ENCODE measurements at places on chromosomes 7 and 10.
A peak's percentile ranks its signal among the peaks of the same experiment; 100 is the strongest.

GRCh38 chr7:157113607-157114006, 25.1 kb upstream of the UBE3C start:
- H3K36me3 ChIP-seq = no peaks in the 10 kb centered on the region
- H3K27me3 ChIP-seq = no peaks in the 10 kb centered on the region
- no peak overlapping the region for H3K27ac ChIP-seq
- no peak overlapping the region for H3K4me3 ChIP-seq
- no peak for DNase-seq
- H3K4me1 ChIP-seq = no peaks in the 10 kb centered on the region

- peak overlapping the region; percentile 90 for H3K27ac ChIP-seq
- no peaks in the 10 kb centered on the region for H3K36me3 ChIP-seq
- DNase-seq = no peak
Measured at GRCh38 chr10:103792547-103792946, 62.8 kb downstream of the SH3PXD2A start.

GRCh38 chr10:50874723-50875122, 10.7 kb downstream of the A1CF start:
- DNase-seq = no peak
- no peak overlapping the region for H3K27ac ChIP-seq
- no peaks in the 10 kb centered on the region for H3K4me1 ChIP-seq
- H3K27me3 ChIP-seq = no peaks in the 10 kb centered on the region
- no peaks in the 10 kb centered on the region for H3K36me3 ChIP-seq
- no peak overlapping the region for H3K4me3 ChIP-seq

DNA sequence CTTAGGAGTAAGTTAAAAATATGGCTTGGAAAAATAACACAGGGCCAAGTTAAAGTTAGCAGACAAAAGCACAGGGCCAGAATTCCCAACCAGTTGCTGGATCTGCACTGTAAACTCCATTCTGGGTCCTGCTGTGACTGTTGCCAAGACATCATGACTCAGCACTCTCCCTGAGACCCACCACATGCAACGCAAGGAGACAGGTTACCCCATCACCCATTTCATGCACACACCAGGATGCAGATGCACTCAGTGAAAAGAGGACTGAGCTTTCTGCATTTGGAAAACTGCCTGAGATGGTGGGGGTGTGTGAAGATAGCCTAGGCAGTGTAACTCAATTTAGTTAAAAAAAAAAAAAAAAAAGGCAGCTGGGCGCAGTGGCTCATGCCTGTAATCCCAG, 97.6 kb upstream of the ZNF438 start:
- peaks cover 10% of the 10 kb centered on the region for H3K4me1 ChIP-seq
- no peak overlapping the region for H3K4me3 ChIP-seq
- H3K27me3 ChIP-seq = no peaks in the 10 kb centered on the region
- no peak for DNase-seq
- H3K36me3 ChIP-seq = no peaks in the 10 kb centered on the region

DNA sequence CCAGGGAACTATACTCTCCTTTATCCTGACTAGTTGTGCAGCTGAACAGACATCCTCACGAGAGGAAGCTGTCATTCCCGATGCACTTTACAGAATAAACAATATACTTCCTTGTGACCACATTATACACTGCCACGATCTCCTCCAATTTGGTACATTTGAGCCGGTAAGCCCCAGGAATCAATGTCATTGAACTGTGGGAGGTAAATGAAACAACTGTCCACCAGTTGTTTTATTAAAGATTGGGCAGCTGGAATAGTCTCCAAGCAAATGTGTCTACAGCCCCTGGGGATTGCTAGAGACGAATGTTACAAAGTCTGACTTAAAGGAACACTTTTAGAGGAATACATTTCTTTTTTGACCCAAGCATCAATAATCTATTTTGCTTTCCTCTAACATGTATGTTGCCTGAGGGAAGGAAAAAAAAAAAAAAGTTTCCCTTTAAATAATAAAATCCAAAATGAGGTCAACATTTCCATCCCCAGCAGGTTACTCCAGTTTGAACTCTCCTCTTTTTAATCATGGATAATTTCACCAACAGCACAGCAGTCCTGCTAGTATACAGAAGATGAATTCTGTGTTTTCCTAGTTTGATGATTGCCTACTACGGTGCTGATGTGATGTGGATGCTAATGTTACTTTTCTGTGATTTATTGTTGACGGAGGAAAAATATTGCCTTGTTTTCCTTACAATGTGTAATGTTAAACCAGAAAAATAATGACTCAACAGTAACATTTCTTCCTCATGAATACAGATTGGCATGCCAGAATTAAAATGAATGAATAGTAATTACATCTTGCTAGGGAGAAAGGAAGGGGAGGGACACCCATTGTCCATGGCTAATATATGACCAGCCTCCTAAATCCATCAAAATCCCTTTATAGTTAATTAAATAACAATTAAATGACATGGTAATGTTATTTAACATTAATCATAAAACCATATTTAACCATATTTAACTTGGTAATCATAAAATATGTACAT, 360.9 kb downstream of the NEBL start:
- no peaks in the 10 kb centered on the region for H3K27me3 ChIP-seq
- no peak overlapping the region for H3K4me3 ChIP-seq
- no peaks in the 10 kb centered on the region for H3K36me3 ChIP-seq
- no peak overlapping the region for H3K27ac ChIP-seq

DNA sequence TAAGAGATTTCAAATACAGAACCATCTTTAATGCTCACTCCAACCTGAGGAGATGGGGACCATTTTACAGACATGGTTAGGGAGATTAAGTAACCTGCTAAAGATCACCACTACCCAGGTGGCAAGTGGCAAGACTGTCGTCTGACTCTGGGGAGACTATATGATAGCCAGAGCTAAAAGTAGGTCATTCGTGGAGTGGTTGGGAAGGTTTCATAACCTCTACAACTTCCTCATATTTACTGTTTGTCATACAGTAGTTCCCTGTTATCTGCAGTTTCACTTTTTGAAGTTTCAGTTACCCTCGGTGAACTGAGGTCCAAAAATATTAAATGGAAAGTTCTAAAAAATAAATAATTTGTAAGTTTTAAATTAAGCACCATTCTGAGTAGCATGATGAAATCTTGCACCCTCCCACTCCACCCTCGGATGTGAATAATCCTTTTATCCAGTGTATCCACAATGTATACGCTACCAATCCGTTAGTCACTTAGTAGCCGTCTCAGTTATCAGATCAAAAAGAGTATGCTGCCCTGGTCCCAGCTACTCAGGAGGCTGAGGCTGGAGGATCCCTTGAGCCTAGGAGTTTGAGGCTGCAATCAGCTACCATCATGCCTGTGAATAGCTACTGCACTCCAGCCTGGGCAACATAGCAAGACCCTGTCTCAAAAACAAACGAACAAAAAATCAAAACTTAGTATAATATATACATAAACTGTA, 14.9 kb upstream of the LGI1 start:
- no peak for DNase-seq
- H3K27ac ChIP-seq = no peak overlapping the region
- H3K27me3 ChIP-seq = no peaks in the 10 kb centered on the region
- H3K4me3 ChIP-seq = no peak overlapping the region

Data from esophagus squamous epithelium (tissue), 5 donors.